NCI-H748 treated with DMSO at 0.1 percent for 48 hours (cell line): ENCODE measurements at places on chromosomes 1 and 21.

GRCh38 chr1:154353460-154353904, 28.2 kb downstream of the ATP8B2 start:
- DNase-seq, result no peak

DNA sequence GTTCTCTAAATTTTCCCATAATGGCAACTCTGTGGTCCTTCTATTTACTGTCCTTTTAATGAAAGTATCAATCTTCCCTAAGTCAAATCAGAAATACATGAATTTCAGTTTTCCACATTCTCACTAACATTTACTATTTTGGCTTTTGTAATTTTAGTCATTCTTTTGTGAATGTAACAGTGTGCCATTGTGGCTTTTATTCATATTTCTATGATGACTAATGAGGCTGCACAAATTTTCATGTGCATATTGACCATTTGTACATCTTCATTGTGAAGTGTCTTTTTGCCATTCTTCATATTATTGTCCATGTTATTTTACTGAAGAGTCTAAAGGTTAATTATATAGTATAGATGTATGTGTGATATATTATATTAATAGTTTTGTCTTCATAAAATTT, 431.0 kb upstream of the BRINP3 start:
- no peak for DNase-seq

DNA sequence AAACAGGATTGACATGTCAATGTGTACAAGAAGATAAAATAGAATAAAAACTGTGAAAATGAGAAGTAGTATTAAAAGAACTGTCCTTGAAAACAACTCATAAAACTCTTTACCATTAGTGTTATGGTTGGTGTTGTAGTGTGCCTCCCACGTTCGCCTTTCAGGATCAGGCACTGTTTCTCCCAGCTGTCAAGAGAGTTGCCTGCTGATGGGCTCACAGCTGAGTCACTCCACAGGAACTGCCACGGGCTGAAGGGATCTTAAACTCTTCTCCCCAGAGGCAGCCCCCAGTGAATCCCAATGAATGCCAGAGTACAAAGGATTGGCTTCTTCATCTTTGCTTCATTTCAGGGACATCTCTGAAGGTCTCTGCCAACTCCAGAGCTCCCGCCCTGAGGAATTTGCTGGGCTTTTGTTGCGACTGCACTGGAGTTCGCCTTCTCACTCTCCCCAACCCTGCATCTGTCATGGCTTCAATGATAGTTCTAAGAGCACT, 119.6 kb downstream of the ADGRL2 start:
- DNase-seq, result no peak

DNA sequence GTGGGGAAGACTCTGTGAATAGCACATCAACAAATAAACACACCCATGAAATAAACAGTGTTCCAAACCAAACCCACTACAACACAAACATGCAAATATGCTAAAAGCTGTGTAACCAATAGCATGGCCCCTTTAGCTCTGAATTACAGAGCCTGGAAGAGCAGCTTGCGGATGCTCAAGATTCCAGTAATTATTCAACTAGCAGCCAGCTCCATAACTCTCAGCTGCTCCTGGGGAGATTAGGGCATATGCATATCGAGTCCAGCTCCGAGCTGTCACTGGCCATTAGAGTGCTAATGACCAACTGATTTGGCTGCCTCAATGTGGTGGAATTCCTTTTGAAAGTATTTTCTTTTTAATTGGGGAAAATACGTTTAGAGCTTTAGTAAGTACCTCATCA, 207.1 kb downstream of the HHAT start:
- DNase-seq, result no peak

- no peak for DNase-seq
These were observed 25.9 kb downstream of the CYP2J2 start for GRCh38 chr1:59900640-59901039.

GRCh38 chr1:14939527-14940284, 213.8 kb upstream of the TMEM51 start:
- no peak for DNase-seq

GRCh38 chr1:58249737-58250586, 296.6 kb downstream of the OMA1 start:
- DNase-seq, result peak; percentile 41

GRCh38 chr1:34380526-34381124, 203.9 kb downstream of the C1orf94 start:
- no peak for DNase-seq

DNA sequence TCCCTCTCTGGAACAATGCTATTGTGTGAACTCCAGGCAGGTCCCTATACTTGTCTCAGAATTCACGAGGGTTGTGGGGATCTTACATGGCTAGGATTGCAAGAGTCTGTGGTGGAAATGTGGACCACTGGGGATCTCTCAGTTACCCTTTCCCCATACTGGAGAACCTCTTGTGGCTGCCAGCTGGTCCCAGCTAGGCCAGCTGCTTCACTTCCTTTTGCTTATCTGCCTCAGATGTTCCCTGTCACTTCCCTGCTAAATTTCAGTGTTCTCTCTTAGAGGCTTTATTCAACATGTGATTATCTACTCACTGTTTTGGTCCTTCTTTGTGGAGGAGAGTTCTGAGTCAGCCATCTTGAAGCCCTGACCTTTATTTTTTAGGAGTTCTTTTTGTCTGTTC, 75.9 kb upstream of the SAMD13 start:
- no peak for DNase-seq

DNA sequence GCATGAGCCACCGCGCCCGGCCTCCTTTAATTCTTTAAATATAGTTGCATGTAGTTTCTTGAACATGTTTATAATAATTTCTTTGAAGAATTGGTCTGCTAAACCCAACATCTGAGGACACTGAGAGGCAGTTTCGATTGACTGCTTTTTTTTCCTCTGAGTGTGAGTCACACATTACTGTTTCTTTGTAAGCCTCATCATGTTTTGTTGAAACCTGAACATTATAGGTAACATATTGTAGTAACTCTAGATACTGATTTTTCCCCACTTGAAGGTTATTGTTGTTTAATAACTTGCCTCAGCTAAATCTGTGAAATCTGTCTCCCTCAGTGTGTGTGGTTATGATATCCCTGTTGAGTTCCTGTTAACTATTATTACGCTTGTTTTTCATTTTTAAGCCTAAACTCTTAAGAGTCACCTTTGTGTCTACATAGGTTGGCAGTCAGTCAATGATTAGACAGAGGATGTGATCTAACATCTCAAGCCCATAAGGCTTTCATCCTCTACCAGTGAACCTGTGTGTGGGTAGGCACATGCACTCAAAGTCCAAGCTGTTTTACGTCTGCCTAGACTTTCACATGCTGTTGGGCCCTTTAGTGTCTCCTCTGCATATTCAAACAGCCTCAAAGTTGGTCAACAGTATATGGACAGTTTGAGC, 155.5 kb downstream of the KCNH1 start:
- no peak for DNase-seq

- DNase-seq, result no peak
These were observed 8.0 kb downstream of the C1orf50 start for GRCh38 chr1:42774928-42775526.

GRCh38 chr21:35139382-35139715, 90.2 kb upstream of the RUNX1 start:
- DNase-seq, result no peak

- DNase-seq, result no peak
These were observed 10.7 kb upstream of the MATN1 start for GRCh38 chr1:30734106-30734505.

DNA sequence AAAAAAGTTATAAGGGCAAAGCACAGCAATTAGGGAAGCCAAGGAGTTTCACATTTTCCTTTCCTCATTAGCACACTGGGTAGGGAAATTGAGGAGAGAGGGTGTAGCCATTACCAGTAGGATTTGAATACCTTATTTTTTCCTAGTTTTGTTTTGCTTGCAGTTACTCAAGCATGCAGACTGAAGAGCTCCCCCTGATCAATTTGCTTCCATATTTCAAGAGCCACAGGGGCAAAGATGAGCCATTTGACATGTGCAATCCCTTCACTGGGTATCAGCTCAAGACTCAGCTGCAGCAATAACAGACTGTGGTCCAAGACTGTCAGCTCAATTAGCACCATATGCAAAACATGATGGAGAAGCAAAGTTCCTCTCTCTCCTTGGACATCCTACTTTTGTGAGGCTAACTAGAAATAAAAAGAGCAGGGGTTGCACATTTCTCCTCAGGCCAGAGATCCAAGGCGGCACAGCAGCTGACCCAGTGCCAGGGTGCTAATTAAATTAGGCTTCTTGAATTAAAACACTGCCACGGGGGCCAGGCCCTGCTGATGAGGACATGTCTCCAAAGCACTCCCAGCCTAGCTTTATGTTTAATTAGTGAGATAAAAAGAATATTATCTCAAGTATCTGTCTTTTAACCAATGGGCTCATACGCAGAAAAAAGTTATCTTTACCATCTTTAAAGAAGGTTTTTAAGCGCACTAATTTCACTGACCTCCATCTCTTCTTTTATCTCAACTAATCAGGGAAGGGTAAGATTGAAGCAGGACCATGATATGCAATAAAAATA, 36.7 kb upstream of the LRRC53 start:
- DNase-seq, result no peak

DNA sequence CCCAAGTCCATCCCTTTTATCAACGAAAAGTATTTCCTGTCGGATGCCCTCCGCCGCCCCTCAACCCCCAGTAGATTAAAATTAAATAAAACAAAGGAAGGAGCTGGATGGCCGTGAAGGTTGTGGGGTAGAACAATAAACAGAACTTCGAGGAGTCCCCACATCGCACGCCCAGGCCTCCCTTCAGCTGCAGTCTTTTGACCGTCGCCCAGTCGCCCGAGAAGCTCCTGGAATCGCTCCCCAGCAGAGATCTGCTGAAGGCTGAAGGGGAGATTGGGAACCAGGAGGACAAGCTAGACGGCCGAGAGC, 905 bp downstream of the BARHL2 start:
- no peak for DNase-seq

GRCh38 chr1:243254233-243254926, 701 bp downstream of the CEP170 start:
- peak; percentile 27 for DNase-seq

DNA sequence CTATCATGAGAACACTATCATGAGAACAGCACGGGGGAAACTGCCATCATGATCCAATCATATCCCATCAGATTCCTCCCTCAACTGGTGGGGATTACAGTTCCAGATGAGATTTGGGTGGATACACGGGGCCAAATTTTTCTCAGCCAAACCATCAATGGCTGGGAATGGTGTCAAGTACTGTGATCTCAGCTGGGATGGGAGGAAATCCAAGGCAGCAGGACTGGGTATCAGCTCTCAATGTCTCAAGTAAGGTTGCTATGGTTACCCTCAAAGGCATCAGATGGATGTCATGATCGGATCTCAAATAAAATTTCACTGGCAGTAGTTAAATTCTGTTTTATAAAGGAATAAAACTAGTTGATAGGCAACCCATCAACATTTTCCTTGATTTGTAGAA, 399.0 kb downstream of the KCNT2 start:
- DNase-seq, result no peak

DNA sequence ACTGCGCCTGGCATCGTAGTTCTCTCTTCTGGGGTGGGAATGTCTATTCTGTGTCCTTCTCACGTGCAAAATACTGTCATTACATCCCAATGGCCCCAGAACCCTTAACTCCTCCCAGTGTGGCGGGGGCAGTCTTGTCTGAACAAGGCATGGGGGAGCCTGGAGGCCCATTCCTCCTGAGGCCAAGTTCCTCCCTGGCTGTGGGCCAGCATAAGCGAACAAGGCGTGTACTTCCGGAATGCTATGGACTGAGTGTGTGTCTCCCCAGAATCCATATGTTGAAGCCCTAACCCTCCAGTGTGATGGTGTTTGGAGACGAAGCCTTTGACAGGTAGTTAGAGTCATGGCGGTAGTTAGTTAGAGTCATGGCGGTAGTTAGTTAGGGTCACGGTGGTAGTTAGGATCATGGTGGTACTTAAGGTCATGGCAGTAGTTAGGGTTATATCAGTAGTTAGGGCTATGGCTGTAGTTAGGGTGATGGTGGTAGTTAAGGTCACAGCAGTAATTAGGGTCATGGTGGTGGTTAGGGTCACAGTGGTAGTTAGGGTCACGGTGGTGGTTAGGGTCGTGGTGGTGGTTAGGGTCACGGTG, 71.0 kb downstream of the PRKCZ start:
- no peak for DNase-seq

GRCh38 chr1:55725378-55725777, 510.2 kb upstream of the USP24 start:
- DNase-seq, result no peak

GRCh38 chr1:242447689-242448088, 76.8 kb downstream of the PLD5 start:
- no peak for DNase-seq

GRCh38 chr1:168469690-168470089, 74.1 kb downstream of the XCL2 start:
- DNase-seq, result no peak

GRCh38 chr1:4557949-4558348, 96.5 kb upstream of the AJAP1 start:
- DNase-seq, result no peak

GRCh38 chr1:3030663-3031381, 9.6 kb downstream of the ACTRT2 start:
- no peak for DNase-seq

DNA sequence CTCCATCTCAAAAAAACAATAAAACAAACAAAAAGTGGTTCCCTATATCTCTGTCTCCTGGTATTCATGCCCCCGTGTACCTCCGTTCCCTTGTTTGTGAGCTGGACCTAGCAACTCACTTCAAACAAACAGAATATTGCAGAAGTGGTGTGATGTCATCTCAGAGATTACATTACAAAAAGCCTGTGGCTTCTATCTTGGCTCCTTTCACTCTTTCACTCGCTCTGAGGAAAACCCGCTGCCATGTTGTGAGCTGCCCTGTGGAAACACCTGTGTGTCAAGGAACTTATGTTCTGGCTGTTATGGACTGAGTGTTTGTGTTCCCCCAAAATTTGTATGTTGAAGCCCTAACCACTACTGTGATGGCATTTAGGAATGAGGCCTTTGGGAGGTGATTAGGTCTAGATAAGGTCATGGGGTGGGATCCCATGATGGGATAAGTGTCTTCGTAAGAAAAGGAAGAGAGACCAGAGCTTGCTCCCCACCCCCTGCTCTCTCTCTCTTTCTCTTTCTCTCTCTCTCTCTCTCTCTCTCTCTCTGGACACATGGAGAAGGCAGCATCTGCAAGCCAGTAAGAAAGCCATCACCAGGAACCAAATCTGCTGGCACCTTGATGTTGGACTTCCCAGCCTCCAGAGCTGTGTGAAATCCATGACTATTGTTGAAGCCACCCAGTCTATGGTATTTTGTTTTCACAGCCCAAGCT, 7.4 kb upstream of the HYI start:
- no peak for DNase-seq

GRCh38 chr1:245475126-245475525, 320.3 kb downstream of the KIF26B start:
- DNase-seq, result no peak

- DNase-seq, result no peak
These were observed 24.3 kb upstream of the APP start for GRCh38 chr21:26194811-26195251.

- DNase-seq, result no peak
These were observed 6.8 kb upstream of the PSMG1 start for GRCh38 chr21:39189857-39190604.
